ENCODE measurements at places on chromosomes 6 and 20.

- no peak for DNase-seq
These were observed 62.8 kb upstream of the KCNQ5 start for GRCh38 chr6:72559067-72559466.

GRCh38 chr6:100209323-100210136 is 215.5 kb upstream of the MCHR2 start:
- no peak for DNase-seq

DNA sequence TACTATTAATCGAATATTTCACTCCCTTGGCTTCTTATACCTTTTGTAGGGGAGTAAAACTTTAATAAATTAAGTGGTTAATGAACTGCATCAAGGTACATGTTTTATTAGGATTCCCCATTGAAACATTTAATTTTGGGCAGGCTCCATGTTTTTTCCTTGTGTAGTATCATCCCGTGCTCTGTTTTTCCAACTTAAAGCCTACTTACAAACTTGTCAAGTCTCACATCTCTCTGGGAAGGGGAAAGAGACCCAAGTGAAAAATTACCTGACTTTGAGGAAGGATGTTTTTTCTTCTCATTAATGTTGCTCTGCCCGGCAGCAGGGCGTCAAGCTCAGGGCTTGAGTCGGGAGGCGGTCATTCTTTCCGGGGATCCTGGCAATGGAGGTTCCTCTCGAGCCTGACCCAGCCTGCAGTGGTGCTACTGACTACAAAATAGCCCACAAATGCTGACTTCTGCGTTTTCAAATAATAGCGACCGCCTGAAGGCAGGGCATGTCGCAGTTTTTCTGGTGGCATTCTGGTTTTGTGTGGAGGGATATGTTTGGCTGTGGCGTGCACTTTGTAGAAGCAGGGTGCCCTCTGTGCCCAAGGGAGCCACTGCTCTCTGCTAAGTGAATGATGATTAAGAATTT is 2.4 kb downstream of the DSP start:
- no peak for DNase-seq

- no peak for DNase-seq
These were observed 14.8 kb upstream of the BCLAF1 start for GRCh38 chr6:136304410-136304809.

GRCh38 chr20:1652960-1653359 is 4.6 kb downstream of the SIRPG start:
- DNase-seq: no peak

DNA sequence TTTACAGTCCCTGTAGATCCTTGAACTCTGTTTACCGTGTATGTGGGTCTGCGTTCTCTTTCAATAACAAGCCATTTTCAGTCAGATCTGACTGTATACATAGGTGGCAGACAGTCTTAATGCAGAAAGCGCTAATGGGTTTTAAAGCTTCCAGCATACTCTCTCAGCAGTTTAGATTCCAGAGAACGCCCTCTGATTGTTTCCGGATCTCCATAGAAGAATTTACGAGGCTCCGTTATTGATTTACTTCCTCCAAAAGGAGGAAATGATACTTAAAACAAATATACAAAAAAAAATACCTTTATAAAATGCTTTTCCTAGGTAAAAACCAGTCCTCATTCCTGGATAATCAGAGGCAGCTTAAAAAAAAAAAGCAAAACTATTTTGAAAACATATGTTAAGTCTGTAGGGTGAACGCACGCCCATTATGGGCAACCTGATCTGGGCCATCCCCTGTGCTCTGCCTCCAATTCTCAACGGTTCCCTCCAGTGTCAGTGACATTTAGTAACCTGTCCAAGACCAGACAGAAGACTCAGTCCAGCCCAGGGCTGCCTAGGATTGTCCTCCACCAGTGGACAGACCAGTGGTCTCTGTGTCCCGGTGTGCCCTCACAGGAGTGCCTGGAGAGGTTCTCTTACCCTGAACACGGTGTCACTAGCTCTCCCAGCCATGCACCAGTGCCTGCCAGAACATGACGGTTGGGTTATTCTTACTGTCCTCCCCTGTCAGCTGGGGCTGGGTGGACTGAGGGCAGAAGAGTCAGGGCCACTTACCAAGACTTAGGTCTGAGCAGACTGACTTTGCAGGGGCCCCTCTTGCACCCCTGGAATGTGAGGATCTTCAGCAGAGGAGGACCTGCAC is 217.3 kb downstream of the ARID1B start:
- no peak for DNase-seq

Measured in stimulated activated naive B cell treated with anti-CD40 and anti-IgM and Interleukin-4, amounts not matched to agents 10 μg/mL and 1 μg/mL and 100 μg/mL, for 72 hours (primary cell).